ENCODE measurements at places on chromosomes 3 and 15.

- no peak for DNase-seq
Measured at GRCh38 chr3:39934696-39935095, 125.3 kb downstream of the MYRIP start.

GRCh38 chr3:39250116-39250747, 29.6 kb downstream of the CX3CR1 start:
- no peak for DNase-seq

DNA sequence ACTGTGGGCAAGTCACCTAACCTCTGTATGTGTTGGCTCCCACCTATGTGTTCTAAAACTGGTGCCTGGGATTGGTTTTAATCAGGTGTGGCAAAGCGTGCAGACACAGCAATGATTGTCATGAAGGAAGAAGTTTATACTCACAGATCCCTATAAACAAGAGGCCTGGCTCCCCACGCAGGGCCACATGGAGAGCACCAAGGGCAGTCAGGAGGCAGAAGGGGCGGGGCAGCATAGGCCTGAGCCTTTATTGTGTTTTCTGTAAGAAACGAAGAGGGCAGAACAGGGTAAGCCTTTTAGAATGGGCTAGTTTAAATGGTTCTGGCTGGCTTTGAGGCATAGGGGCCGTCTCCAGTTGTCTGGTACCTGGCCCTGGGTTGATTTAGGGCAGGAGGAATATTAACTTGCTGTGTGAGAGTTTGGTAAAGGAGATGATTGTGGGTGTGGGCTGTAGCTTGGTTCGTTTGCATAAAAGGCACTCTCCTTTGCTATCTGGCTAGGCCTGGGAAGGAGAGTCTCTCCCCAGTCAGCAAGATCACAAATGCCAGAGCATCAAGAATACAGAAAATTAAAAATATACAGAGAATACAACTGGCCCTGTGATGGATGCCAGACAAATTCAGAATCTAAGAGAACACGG, 2.2 kb upstream of the FBXW12 start:
- DNase-seq = no peak

DNA sequence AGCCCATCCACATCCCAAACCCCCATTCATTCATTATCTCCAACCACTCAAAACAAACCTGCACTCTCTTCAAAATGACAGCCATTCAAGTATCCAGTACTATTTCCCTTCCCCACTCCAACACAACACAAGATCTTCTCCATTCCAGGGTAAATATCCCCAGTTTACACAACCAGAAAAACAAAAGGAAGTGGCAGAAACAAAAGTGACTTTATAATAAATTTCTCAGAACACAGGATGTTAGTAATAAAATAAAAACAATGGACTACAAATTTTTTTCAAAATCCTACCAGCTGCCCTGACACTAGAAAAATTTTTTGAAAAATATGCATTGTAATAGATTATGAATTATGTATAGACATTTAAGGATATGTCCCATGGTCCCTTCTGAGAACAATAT, 14.2 kb downstream of the CPA3 start:
- DNase-seq = no peak

- peak; percentile 86 for DNase-seq
Measured at GRCh38 chr15:65862682-65863081, 6.6 kb upstream of the RAB11A start.

DNA sequence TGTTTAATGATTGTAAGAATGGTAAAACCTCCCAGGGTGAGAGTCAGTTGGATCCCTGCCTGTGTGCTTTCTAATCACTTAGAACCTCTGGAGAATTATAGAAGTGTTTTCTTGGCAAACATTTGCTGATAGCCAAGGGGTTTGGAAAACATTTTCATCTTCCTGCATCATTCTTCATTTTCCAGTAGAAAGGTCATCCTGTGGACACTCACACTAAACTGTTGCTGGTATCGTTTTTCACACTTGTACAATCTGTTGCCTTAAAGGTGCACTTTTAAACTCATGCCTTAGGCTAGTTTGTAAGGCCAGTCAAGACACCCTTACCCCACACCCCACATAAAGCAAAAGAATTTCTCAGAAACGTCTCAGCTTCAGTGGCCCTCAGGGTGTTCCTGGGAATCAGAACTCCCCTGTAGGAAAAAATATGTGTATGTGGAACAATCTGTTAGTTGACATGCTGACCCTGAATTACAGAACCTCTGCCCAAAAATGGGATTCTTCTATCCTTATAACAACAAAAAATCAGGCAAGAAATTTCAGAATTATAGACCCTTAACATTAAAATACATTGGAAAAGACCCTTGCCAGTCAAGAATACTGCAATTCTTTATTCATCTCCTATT, 5.8 kb upstream of the PLD1 start:
- DNase-seq = no peak

DNA sequence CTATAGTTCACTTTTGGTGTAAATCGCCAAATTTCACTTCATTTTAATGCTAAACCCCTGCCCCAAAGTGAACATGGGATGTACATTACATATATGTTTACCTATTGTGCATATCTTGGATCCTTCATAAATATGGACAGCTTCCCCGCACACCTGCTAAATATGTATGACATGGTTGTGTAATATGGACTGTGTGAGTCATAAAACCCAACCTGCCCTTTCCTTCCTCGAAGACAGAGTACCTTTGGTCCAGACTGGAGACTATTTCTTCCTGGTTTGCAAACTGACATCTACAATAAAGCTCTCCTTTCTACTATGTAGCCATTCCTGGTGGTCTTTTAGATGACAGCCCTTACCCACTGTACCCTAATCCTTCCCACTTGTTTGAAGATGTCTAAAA, 12.4 kb downstream of the ACTC1 start:
- no peak for DNase-seq
